ENCODE measurements at places on chromosomes 12 and 14.

- DNase-seq: no peak
These were observed 32.2 kb downstream of the TESC start for GRCh38 chr12:117067016-117067415.

GRCh38 chr14:101927859-101928258, 36.5 kb upstream of the DYNC1H1 start:
- DNase-seq: no peak

GRCh38 chr12:70966046-70966445, 45.5 kb upstream of the PTPRR start:
- DNase-seq: no peak

DNA sequence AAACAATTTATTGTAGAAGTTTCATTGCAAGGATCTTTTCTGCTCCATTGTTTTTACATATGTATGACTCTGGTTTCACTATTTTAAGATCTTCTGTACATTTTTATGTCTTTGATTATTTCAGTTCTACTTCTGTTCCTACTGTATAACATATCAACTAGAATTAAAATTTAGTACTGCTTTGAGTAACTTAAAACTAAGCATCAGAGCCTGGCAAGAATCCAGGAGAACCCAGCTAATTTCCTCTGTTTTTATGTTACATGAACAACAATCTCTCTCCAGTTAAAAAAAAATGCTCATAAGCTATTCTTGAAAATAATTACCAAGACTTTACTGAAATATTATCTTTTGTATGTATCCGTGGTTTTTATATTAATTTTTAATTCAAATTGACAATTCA, 370.7 kb downstream of the TMTC2 start:
- DNase-seq: no peak

GRCh38 chr12:51749206-51749985, 99.1 kb downstream of the FIGNL2 start:
- no peak for DNase-seq

DNA sequence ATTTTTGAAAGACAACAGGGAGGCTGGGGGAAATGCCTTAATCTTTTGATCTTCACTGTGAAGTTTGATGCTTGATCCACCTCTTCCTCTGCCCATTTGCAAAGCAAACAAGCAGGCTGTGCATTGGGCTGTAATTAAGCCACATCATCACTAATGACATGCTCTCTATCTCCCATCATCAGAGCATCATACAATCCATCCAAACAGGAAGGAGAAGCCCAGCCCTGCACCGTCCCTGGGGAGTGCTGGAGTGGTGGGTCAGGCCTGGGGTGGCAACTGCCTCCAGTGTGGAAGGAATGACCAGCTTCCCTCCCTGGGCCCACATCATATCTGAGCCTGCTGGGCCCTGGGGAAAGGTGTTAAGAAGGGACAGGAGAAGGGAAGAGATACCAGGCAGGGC, 6.9 kb upstream of the KRT74 start:
- peak; percentile 72 for DNase-seq

DNA sequence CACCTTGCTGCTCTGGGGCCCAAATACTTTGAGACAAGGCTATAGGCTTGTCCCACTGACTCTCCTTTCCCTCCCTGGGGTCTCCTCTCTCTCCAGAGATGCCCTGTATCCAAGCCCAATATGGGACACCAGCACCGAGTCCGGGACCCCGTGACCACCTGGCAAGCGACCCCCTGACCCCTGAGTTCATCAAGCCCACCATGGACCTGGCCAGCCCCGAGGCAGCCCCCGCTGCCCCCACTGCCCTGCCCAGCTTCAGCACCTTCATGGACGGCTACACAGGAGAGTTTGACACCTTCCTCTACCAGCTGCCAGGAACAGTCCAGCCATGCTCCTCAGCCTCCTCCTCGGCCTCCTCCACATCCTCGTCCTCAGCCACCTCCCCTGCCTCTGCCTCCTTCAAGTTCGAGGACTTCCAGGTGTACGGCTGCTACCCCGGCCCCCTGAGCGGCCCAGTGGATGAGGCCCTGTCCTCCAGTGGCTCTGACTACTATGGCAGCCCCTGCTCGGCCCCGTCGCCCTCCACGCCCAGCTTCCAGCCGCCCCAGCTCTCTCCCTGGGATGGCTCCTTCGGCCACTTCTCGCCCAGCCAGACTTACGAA, 3.1 kb downstream of the NR4A1 start:
- no peak for DNase-seq

GRCh38 chr14:85479771-85480170, 50.2 kb upstream of the FLRT2 start:
- no peak for DNase-seq

- DNase-seq: no peak
These were observed 1126.7 kb downstream of the AACS start for GRCh38 chr12:126191949-126192348.

- no peak for DNase-seq
These were observed 354.2 kb upstream of the ATP2B1 start for GRCh38 chr12:90062799-90063198.

DNA sequence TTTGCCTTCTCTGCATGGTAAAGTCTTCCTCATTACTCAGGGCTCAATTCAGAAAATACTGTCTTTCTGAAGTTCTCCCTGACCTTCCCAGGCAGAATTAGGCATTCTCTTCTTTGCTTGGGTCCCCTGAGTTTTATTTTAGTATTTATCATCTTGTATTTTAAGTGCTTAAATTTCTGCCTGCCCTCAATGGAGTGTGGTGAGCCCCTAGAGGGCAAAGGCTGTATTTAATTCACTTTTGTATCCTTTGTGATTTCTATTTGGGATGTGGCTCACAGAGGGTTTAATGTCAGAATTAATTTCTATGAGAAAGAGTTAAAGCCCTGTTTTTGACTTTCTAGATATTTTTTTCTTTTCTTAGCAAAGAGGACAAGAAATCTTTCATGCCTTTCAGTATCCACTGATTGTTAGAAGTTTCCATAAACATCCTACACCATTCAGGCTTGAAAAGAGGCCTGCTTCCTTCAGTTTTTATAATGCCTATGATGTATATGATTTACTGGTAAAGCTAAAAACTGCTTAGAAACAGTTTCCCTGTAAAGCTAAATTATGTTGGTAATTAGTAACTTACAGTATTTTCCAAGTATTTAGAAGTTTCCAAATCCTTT, 55.6 kb upstream of the PTPRB start:
- no peak for DNase-seq

- DNase-seq: no peak
These were observed 303.0 kb downstream of the NUAK1 start for GRCh38 chr12:105835580-105836241.

- no peak for DNase-seq
These were observed 89.4 kb downstream of the OTX2 start for GRCh38 chr14:56720703-56721460.

DNA sequence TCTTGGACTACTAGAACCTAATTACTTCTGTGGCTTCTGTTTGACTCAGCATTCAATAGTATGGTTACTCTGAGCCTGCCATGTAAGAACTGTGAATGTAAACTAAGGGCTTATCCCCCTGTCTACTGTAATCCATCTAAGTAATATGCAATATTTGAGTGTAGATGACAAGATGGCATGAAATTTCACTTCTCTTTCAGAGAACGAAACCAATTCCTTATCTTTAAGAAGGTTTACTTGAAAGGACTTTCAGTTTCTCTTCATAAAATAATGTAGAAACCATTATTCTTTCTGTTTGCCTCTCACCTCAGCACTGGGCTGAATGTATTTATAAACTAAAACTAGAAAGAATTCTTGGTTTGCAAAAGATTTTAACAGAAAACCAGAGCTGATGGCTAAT, 60.4 kb upstream of the ARID2 start:
- no peak for DNase-seq

All from islet precursor cell (in vitro differentiated cells).